ENCODE measurements at places on chromosomes 11 and 22.

- DNase-seq, result no peak
Observed at GRCh38 chr11:108025387-108026080, 16.8 kb downstream of the CUL5 start.

- DNase-seq, result no peak
Observed at GRCh38 chr11:25163421-25163820, 666.6 kb downstream of the LUZP2 start.

- peak; percentile 56 for DNase-seq
Observed at GRCh38 chr11:57456960-57457642, 3.2 kb upstream of the RTN4RL2 start.

DNA sequence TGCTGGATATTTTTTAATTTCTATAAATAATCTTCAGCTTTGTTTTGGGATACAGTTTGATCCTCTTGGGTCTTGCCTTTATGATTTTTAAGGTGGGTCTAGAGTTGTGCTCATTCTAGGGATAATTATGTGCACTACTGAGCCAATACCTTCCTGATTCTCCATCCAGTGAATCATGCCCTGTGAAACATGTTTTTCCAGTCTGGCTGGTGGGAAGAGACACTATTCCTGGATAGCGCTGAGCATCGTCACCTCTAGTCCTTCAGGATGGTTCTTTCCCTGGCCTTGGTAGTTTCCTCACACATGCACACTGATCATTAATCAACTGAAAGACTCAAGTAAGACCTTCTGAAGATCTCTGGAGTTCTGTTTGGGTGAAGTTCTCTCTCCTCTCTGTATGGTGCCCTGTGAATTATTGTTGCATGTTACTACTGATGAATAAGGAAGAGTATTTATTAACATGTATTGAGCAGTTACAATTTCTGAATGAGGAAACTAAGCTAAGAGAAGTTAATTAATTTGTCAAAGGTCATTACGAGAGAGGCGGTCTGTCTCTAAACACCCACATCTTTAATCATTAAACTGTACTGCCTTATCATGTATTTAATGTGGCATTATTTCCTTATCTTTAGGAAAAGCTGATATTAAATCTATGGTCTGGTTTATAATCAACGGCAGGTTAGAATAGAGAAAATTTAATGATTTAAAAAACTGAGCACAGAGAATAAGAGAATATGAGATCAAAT is 39.1 kb upstream of the LIPT2 start:
- no peak for DNase-seq

DNA sequence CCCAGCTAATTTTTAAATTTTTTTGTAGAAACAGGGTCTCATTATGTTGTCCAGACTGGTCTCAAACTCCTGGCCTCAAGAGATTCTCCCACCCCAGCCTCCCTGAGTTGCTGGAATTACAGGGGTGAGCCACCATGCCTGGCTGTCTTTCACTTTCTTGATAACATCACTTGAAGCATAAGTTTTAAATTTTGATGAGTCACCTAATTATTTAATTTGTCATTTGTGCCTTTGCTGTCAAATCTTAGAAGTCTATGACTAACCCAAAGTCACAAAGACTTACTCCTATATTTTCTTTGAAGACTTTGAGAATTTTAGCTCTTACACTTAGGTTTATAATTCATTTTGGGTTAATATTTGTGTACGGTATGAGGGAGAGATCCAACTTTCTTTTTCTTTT is 14.5 kb upstream of the MSANTD2 start:
- DNase-seq, result no peak

DNA sequence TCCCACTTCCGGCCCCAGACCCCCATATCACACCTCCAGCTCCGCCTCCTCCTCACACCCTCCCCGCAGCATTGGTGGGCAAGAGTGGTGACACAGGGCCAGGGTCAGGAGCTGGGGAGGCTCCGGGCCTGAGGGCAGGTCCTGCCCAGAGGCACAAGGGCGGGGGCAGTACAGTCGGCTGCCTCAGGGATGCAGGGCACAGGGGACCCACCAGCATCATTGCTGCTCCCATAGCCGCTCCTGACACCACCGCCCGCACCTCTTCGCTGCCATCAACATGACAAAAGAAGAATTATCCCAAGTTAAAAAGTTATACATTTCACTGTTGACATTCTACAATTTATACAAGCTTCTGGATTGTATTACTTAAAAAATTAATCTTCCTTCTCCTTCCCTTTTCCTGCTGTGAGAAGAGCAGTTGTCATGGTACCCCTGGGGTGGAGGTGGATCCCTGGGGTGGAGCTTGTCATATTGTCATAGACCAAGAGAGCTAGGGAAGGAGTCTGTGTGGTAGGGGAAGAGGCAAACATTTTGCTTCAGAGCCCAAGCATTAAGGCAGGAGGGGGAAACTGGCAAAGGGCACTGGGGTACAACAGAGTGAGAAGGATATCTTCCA is 4.1 kb downstream of the SBF2 start:
- no peak for DNase-seq

- DNase-seq, result no peak
Observed at GRCh38 chr11:76406359-76406758, 25.2 kb downstream of the GVQW3 start.

DNA sequence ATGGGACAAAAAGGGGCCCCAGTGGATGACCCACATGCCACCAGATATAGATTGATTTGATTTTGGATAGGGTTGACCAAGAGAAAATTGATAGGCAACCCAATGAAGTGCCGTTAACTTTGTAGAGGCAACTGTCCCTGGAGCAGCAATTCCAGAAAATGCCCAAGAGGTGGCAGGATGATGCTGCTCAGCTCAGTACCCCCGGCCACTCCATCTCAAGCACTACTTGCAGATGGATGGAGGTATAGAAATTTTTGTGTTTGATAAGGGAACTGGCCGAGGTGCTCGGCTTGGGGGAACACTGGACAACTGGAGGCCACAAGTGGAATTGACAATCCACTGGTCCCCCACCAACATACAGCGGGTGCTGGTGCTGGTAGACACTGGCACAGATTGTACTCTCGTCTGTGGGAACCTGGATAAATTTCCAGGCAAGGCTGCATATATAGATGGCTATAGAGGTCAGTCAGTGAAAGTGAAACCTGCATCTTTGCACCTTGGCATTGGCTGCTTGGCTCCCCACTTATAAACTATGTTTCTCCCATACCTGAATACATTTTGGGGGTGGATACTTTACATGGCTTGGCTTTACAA is 86.3 kb downstream of the CCDC83 start:
- DNase-seq, result peak; percentile 18

DNA sequence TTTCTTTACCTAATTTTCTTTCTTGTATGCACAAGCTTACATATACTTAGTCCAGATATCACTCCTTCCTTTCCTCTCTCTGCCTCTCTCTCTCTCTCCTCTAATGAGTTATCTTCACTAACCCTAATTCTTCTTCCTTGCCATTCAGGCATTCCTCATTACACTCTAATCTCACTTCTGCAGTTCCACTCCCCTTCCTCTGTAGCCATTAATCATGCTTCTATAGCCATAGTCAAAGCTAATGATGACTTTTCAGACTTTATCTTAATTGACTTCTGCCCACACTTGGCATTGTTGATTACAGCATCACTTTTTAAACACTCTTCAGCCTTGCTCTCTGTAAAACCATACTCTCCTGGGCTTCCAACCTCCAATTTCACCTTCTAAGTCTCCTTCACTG is 35.3 kb upstream of the SC5D start:
- DNase-seq, result no peak

- no peak for DNase-seq
Observed at GRCh38 chr22:36797374-36797773, 19.5 kb downstream of the PVALB start.

DNA sequence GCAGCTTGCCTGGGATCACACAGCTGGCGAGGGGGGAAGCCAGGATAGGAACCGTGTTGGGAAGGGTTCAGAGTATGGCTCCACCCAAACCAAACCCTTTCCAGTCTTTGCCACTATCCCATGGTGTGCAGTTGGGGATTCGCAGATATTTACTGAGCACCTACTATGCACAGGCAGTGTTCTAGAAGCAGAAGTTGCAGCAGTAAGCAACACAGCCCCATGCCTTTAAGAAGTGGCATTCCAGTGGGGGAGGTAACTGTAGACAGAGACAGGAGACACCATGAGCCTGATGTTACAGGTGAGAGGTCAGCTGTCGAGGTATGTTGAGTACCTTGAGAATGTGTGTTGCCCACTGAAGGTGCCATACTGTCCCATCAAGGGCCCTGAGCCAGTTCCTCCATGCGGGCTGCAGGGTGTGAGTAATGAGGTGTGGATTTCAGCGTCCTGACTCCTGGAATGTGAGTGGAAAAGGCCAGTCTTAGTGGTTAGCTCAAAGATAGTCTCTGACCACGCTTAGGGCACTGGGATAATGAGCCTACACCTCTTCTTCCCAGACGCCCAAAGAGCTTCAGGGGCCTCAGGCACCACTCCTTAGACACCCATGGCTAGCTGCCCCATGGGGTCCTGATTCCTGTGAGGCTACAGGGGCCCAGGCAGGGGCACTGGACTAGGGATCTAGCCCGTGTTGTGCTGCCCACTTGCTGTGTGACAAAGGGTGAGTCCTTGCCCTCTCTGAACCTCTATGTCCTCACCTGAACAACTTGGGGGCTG is 71.8 kb upstream of the TP53I11 start:
- no peak for DNase-seq

DNA sequence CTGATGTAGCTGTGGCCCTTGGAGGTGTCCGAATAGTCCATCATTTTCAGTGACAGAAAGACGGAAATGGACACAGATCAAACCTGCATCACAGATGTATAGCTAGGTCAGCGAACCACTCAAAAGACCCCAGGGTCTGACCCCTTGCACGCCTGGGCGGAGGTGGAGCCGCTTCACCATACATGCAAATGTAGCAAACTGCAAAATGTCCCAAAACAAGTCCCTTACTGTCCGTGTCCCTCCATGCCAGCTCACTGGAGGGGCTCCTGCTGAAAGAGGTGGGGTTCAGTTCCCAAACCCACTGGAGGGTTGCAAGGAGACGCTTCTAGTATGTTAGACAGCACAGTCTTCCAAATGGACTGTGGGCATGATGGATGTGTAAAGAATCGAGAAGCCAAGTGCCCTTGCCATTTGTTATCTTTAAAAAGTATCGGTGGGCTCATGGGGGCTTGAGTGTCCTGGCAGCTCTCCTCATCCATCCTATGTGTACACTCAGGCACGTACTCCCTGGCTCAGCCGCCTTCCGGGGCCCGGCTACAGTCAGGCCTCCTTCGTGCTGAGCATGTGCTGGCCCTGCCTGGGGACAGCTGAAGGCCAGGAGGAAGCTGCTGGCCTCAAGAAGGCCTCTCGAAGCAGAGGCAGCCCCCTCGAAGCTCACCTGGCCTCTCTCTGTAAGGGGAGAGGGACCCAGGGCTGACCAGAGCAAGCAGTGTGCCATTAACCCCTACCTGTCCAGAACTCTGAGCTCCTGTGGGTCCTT is 20.2 kb upstream of the KCNQ1OT1 start:
- DNase-seq, result no peak

- DNase-seq, result no peak
Observed at GRCh38 chr11:12862696-12863469, 146.2 kb upstream of the RASSF10 start.

- DNase-seq, result no peak
Observed at GRCh38 chr11:100625041-100625440, 62.0 kb upstream of the ARHGAP42 start.

DNA sequence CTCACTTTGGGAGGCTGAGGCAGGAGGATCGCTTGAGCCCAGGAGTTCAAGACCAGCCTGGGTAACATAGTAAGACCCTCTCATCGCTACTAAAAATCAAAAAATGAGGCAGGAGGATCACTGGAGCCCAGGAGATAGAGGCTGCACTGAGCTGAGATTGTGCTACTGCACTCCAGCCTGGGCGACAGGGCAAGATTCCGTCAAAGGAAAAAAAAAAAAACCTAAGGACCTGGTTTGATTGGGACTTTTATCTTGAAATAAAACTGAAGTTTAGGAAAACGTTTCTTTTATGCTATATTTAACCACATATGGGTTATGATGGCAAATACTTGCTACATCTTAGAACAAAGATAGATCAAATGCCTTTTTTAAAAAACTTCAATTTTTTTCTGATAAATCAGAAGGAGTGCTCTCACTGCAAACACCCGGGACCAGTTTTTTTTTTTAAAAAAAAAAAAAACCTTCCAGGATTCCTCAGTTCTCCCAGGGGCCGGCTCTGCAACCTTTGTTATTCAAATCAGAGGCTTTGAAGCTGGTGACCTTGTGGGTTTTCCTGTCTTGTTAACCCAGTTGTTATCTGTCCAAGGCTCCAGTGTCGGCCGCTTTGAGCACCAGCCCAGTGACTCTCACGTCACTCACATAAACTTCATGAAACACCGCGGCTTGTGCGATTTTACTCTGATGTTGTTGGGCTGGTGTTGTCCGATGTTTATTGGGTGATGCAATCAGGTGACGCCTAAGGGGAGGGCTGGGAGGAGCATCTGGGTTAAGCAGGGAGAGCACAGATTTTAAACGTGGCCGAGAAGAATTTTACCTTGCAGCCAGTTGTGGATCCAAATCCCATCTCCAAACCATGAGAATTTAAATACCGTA is 24.7 kb upstream of the SLC22A12 start:
- DNase-seq, result peak; percentile 11

DNA sequence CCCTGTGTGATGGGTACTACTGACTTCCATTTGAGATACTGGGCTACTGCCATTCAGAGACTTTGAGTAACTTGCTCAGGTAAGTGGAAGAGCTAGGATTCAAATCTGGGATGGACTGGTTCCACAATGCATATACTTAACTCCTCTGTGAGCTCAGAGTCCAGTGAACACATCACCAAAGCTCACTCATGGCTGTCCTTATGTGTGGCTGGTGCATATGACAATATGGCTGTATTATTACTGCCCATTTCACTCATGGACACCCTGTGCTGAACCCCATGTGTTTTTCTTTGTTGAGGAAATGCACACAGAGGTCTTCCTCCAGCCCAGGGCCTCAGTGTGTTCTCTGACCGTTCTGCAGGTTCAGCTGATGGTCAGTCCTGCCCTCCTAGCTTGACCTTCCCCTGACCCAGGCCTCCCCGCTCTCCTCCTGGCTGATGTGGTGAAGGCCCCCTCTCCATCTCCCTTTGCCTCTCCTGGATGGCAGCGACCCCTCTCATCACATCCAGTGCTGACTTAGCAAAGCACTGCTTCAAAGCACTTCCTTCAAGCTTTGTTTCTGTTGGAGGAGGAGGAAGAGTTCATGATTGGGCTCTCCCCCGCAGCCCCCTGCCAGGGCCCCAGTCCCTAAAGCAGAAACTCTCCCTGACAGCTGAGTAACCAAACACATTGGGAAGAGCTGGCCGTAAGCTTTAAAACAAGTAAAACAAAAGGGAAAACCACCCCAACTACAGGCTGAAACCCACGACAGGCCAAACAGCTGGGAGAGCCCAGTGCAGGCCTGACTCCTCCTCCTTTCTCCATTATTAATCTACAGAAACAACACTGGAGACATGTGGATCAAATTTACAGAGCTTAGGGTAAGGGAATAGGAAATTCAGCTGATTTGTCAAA is 101.2 kb downstream of the NAT10 start:
- DNase-seq, result no peak
